ENCODE measurements at places on chromosomes 11 and 22.

DNA sequence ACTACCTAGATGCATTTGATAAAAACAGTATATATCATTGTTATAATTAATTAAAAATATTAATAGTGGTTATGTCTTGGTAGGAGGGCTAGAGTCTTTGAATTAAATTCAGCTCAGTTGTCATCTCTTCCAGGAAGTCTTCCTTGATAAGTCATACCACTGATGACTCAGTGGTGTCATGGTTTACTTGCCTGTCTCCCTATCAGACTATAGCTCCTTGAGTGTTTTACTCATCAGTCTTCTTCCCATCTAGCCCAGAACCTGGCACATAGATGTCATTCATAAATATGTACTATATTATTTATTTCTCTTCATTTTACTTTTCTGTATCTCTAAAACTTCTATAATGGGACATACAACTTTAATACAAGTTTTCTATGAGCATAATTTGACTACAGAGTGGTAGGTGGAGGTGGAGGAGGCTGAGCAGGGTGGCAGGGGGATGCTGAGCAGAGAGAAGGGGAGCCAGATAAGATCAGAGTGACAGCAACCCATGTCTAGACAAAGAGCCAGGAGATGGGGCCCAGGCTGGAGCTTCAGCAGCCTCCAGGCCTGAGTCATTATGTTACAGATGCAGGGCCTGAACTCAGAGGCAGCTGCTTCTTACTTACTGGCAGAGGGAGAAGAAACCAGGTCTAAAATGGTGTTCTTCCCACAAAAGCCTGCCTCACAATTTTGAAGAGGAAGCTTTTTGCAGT lies 82.3 kb upstream of the PHOX2A start:
- no peak for DNase-seq

DNA sequence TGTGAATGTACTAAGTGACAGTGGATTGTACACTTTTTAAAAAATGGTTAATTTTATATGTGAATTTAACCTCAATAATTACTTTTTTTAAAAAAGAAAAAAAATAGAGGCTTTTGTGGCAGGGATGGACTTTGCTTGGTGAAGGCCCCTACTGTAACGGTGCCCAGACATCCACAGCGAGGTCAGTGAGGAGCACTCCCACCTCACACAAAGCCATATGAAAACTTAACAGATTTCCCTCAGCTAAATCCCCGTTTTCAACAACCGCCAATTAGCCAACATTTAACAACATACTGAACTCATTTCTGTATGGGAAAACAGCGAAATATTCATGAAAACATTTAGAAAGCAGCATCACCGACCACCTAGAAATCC lies 642 bp upstream of the C11orf58 start:
- DNase-seq, result no peak

GRCh38 chr22:28903080-28903479 lies 19.7 kb downstream of the ZNRF3 start:
- DNase-seq, result no peak

DNA sequence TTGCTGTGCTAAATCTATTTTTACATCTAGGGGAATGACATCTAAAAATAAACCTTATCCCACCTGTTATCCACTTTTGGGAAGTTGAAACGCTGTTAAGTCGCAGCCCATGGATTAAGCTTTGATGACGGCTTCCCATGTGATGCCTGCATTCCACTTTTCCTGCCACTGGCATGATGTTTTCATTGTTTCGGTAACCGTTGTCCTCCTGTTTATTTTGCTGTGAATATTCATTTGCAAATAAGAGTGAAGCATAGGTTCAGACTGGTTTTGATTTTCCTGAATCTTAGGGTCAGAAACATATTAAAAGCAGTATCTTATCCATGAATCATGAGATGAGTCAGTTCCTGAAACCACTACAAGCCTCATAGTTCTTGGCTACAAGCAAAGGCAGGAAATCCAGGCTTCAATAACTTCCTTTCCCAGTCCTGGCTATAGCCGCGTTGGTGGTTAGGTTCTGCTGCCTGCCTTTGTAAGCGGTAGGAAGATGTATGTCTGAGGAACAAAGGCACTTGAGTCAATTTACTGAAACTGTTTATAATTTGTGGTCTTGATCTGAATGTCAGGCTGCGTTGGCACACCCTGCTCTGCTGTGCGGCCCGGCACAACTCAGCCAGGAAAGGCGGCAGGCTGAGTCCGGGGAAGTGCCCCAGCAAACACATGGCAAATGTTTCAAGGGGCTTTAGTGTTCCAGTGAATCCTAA lies 19.4 kb downstream of the TEAD1 start:
- no peak for DNase-seq

GRCh38 chr11:67303835-67304411 lies 593 bp downstream of the SSH3 start:
- DNase-seq, result no peak

GRCh38 chr11:3181725-3182461 lies 16.8 kb upstream of the OSBPL5 start:
- DNase-seq, result no peak

DNA sequence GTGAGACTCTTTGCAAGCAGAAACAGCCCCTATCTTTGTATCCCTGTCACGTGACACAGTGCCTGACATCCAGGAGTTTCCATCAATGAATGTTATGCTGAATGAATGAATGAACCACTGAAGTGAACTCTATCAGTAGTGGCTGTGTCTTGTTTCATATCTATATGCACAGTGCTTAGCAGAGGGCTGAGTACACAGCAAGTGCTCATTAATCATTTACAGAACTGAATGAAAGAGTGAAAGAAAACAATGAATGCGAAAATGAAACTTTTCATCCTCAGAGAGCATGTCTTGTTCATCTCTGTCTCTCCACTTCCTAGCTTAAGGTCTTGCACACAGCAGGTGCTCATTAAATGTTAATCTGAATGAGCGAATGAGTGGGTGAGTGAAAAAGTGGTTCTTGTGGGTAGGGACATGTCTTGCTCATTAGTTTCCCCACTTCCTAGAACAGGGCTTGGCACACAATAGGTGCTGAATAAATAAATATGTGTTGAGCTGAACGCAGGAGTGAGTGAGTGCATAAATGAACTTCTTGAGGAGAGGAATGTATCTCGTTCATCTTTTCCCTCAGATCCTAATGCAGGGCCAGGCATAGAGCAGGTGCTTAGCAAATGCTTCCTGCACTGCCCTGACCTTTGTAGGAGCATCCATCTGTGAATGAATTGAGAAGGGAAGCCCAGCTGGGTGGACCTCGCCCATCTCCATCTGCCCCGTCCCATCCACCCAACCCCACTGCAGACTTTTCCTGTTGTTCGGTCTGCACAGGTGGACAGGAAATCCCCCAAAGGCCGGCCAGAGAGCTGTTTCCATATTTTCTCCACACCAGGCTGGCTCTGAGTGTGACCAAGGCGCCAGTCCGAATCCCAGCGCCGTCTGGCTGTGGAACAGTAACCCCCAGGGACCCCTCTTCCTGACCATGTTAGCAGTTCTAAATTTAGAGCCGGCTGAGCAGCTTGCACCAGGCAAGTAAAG lies 113.4 kb upstream of the CRYBB3 start:
- no peak for DNase-seq

GRCh38 chr11:133705074-133705648 lies 140.2 kb downstream of the SPATA19 start:
- no peak for DNase-seq

- DNase-seq, result no peak
These were observed 13.2 kb downstream of the ASPHD2 start for GRCh38 chr22:26442086-26442756.

- DNase-seq, result peak; percentile 28
These were observed 43.7 kb downstream of the CD82 start for GRCh38 chr11:44608991-44609782.

DNA sequence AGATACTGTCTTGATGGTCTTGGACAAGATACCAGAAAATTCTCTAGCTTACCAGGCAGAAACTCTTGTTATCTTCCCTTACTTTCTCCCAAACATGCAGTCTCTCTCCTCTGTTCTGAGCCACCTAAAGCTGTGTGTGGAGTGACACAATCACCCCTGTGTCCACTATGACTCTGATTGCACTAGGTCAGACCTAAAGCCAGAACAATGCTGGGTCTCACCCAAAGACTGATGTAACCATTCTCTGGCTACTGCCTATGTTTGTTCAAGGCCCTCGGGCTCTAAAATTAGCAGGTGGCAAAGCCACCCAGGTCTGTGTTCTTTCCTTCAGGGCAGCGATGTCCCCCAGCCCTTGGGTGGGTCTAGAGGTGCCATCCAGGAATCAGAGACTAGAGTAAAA lies 200.5 kb downstream of the KCNA4 start:
- no peak for DNase-seq

GRCh38 chr22:25840891-25841290 lies 98.9 kb downstream of the MYO18B start:
- no peak for DNase-seq

- DNase-seq, result no peak
These were observed 3.4 kb upstream of the OR4C6 start for GRCh38 chr11:55658608-55659007.

GRCh38 chr11:11501546-11502262 lies 120.1 kb downstream of the GALNT18 start:
- DNase-seq, result no peak

DNA sequence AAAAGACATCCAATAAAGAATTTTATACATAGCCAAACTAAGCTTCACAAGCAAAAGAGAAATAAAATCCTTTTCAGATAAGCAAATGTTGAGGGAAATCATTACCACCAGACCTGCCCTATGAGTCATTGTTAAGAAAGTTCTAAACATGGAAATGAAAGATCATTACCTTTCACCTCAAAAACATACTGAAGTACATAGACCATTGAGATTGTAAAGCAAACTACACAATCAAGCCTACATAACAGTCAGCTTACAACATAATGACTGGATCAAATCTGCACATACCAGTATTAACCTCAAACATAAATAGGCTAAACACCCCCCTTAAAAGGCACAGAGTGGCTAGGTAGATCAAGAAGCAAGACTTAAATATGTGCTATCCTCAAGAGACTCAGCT lies 501.0 kb upstream of the LUZP2 start:
- DNase-seq, result no peak

- DNase-seq, result no peak
These were observed 23.4 kb downstream of the PANX1 start for GRCh38 chr11:94151903-94152677.

DNA sequence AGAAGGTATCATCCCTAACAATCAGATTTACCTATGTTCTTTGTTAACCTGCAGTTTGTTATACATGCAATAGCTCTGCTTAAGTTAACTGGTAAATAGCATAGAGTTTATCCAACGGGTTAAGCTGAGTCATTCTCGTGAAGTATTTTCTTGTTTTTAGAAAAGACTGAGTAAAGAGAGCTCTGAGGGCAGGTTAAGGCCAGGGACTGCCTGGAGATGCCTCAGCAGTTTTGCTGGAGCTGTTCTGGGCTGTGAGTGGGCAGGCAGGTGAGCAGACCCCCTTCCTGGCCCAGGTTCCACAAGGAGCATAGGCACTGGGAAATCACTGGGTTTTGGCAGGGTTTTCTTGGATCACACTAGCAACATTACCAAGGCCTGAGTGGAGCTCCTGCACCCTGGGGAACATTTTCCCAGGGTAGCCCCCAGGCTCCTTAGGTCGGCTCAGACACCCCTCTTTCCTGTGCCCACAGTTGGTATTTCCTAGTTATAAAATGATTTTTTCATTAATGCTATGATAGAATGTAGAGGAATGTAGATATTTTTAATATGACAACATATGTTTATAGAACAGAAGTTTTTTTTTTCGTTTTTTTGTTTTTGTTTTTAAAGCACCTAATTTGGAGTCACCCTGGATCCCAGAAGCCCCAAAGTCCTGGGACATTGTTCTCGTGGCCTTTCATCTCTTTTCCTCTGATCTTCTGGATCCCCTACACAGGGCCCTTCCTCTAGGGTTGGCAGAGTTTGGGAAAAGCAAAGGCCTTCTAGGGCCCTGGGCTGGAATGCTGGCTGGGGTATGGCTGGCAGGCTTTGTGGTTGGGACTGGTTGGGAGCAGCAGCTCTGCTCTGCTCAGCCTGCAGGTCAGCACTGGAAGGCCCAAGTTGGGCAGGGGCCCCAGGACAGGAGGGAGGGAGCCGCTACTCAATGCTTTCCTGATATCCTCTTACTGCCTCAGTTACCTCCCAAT lies 26.7 kb downstream of the IRAG1 start:
- DNase-seq, result no peak

DNA sequence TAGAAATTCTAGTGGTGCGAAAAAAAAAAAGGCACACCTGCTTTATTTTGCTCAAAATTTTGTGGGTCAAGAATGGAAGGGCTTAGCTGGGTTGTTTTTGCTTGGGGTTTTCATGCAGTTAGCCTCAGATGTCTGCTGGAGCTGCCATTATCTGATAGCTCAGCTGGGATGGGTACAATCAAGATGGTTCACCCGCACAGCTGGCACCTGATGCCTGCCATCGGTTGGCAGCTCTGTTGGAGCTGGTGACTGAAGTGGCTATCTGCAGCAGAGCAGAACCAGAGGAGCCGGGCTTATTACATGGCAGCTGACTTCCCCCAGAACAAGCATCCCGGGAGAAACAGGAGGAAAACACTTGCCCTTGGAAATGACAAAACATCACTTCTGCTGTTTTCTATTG lies 12.1 kb upstream of the ELFN2 start:
- no peak for DNase-seq

DNA sequence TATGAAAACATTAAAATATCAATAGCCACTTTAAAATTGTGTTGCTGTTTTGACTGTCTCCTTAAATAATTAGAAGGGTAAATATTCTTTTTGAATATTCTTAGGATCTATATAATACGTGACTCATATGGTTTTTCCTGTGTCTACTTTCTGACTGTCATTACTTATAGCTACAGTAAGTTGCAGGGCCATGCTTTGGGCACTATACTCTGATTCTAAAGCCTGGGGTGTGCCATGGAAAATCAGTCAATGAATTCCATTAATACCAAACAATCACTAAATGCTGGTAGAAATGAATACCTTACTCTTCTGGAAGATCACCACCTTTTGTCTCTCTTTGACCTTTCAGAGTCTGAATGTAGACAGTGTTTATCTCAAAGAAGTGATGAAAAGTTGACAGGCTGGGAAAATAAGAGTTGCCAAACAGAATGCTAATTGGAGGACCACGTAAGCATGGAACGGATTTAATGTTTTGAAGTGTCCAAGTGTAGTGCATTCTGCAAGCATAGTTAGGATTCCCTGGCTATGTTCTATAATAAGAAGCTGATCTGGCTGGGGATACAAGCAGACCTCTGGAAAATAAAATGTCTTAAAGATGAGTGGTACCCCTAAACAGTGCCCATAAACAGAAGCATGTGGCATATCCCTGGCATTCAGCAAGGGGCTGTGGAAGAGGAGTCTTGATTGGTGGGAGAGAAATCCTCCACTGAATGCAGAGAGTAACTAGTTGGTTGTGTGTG lies 16.8 kb downstream of the LUZP2 start:
- no peak for DNase-seq

DNA sequence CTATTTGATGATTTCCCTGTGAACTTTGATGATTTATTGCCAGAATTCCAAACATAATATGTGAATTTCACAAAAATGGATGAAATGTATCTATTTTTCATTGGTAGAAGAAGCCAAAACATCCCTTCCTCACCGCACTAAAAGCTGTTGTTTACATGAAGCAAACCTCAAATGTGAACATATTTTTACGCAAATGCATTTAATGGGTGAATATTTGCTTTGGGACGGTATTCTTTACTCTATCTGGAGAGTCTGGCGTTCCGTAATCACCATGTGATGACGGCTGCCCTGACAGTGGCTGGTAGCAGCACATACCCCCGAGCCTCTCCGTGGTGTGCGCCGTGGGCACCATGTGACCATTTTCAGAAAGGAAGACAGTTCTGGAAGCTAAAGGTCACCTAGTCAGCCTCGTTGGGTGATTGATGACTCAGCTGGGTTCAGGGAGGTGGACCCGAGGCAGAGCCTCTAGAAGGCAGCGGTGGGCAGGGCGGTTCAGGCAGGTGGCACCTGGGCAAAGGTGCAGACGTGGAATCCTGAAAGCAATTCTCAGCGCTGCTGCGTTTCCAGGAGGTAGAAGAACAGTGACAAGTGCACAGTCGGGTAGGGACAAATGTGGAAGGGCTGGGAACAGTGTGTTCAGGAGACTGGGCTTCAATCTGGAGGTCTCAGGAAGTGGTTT lies 45.3 kb downstream of the PPARA start:
- no peak for DNase-seq

All from stimulated activated CD8-positive, alpha-beta memory T cell treated with anti-CD3 and anti-CD28 coated beads, Interleukin-12 subunit alpha, Interleukin-12 subunit beta, amount 100 ng/mL, for 4 hours (primary cell).